ENCODE measurements at places on chromosomes 6 and 20. TPM values are rescaled to one million over a fixed set of nuclear protein-coding genes. Genes with fewer than 3 reads are reported as not detected.
A peak's percentile ranks its signal among the peaks of the same experiment; 100 is the strongest.

DNA sequence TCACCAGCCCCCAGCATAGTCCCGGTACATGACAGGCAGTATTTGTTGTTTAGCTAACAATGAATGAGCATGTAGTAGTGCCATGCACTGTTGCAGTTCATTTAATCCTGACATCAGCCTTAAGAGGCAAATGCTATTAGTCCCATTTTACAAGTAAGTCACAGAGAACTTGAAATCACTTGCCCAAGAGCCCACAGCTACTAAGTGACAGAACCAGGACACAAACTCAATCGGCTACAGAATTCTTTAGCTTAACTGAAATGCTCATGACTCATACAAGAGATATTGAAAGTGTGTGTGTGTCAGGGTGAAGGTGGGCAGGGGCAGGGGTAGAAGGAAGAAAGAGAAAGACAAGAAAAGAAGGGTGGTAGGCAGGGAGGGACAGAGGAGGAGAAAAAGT is 52.7 kb downstream of the UNC5CL start:
- H3K36me3 ChIP-seq, result no peaks in the 10 kb centered on the region
- no peak overlapping the region for H3K27ac ChIP-seq
- no peak overlapping the region for H3K4me3 ChIP-seq
- H3K4me1 ChIP-seq, result no peaks in the 10 kb centered on the region
- no peak for DNase-seq

Gene ZSCAN31
- 1.6 TPM for total RNA-seq

- DNase-seq, result no peak
- no peak overlapping the region for H3K27ac ChIP-seq
- peaks cover 5% of the 10 kb centered on the region for H3K27me3 ChIP-seq
Observed at GRCh38 chr6:6131492-6132109, 124.9 kb upstream of the NRN1 start.

GRCh38 chr6:121925024-121925423 is 474.4 kb upstream of the HSF2 start:
- no peaks in the 10 kb centered on the region for H3K27me3 ChIP-seq
- no peak overlapping the region for H3K4me3 ChIP-seq
- H3K4me1 ChIP-seq, result peaks cover 3% of the 10 kb centered on the region
- no peak overlapping the region for H3K27ac ChIP-seq
- no peaks in the 10 kb centered on the region for H3K36me3 ChIP-seq

GRCh38 chr6:10528158-10528981 is 7.2 kb downstream of the GCNT2 start:
- H3K27me3 ChIP-seq, result no peaks in the 10 kb centered on the region
- DNase-seq, result peak; percentile 37
- H3K4me3 ChIP-seq, result peak overlapping the region; percentile 73
- H3K36me3 ChIP-seq, result no peaks in the 10 kb centered on the region

DNA sequence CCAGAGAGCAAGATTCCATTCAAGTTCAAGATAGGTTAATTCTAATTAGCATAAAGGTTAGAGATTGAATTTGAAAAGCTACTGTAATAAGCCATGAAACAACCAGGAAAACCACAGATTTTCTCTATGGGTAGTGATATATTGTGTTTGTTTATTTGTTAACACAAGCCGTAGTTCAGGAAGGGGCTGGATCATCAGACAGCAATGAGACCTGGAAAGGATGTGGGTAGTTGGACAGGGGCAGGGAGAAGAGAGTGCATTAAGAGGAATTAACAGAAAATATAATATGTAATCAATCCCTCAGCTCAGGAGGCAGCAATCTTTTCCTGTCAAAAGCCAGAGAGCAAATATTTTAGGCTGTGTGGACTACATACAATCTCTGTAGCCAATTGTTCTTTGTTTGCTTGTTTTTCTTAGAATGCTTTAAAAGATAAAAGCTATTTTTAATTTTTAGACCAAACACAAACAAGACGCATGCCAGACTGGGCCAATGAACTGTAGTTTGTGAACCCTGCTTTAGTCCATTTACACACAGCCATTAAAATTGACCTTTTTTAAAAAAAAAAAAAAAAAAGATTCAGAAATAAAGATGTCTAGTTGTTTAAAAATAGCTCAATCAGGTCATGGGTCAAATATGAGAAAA is 398.7 kb upstream of the MARCKS start:
- DNase-seq, result no peak
- no peaks in the 10 kb centered on the region for H3K4me1 ChIP-seq
- H3K4me3 ChIP-seq, result no peak overlapping the region
- H3K36me3 ChIP-seq, result no peaks in the 10 kb centered on the region

GRCh38 chr20:478010-478948 is 15.9 kb upstream of the TBC1D20 start:
- no peak overlapping the region for H3K4me3 ChIP-seq
- peaks cover 12% of the 10 kb centered on the region for H3K4me1 ChIP-seq
- H3K27me3 ChIP-seq, result no peaks in the 10 kb centered on the region
- no peak for DNase-seq
- H3K36me3 ChIP-seq, result peaks cover 11% of the 10 kb centered on the region

Gene NECAB3
- total RNA-seq, result 22.7 TPM

Gene IL20RA
- not detected for total RNA-seq

DNA sequence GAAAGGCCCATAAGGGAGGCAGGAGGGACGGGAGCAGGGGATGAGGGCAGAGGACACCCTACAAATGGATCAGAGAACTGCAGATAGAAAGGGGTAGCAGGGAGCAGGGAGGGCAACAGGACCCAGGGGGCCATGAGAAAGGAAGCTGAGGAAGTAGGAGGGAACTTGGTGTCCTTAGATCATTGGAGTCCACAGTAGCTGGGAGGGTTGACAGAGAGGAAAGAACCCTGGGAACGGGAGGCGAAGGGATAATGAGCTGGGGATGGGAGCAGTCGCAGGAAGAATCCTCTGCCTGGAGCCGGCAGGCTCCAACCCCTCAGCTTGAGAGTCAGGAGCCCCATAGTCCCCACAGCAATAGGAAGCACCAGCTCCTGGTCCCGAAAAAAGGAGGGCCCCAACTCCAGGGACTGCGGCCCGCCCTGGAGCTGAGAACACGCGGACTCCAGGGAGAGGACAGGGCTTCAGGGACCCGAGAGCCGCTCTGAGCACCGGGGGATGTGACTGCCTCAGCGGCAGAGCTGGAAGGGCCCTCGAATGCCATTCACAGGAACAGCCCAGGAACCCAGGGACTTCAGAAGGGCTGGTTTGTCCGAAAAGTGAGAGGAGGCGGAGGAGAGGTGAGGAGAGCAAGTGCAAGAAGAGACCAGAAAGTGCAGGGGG is 32.7 kb downstream of the HLA-A start:
- no peaks in the 10 kb centered on the region for H3K36me3 ChIP-seq
- peaks cover 24% of the 10 kb centered on the region for H3K4me1 ChIP-seq
- no peak for DNase-seq
- H3K27me3 ChIP-seq, result peaks cover 38% of the 10 kb centered on the region

Gene KHDC1L
- total RNA-seq, result not detected

Gene KCNK16
- total RNA-seq, result not detected

Gene NKX2-4
- not detected for total RNA-seq

GRCh38 chr6:29723666-29724588 is 693 bp downstream of the HLA-F start:
- peak overlapping the region; percentile 86 for H3K4me3 ChIP-seq
- peaks cover 61% of the 10 kb centered on the region for H3K4me1 ChIP-seq
- H3K27me3 ChIP-seq, result no peaks in the 10 kb centered on the region
- H3K36me3 ChIP-seq, result peaks cover 50% of the 10 kb centered on the region

DNA sequence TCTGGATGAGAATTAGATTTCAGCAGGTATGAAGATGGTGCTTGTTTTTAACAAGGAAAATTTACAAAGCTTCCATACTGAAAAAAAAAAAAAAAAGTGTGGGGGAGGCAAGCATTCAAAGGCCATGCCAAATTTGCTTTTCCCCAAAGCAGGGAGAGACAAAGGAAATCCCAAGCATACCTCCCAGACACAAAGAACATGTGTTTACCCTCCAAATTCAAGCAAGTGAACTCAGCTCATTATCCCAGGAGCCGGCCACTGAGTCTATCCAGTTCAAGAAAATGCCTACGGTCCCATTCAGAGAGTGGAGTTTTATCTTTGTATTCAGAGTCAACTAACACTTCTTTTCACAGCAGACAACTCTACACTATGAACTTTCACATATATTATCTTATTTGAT is 102.7 kb upstream of the ID4 start:
- H3K36me3 ChIP-seq, result no peaks in the 10 kb centered on the region
- no peak overlapping the region for H3K27ac ChIP-seq
- H3K4me3 ChIP-seq, result no peak overlapping the region
- no peaks in the 10 kb centered on the region for H3K4me1 ChIP-seq
- no peaks in the 10 kb centered on the region for H3K27me3 ChIP-seq

DNA sequence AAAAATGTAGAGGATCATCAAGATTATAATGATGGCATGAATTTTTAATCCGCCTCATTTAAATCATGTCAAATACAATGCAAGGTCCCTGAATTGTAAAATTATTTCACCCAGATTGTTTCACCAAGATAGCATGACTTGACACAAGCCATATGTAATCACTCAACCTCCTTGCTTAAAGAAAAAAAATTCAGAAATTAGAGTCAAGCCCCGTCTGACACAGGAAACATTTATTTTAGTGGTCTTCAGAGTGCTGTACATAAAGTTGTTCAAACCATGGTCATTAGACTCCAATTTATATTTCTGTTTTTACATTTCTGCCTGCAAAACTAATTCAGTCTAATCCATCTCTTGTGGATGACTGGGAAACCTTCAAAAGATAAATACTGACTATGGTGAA is 200.2 kb downstream of the CBLN4 start:
- no peak overlapping the region for H3K27ac ChIP-seq
- H3K4me1 ChIP-seq, result no peaks in the 10 kb centered on the region
- no peak for DNase-seq
- H3K27me3 ChIP-seq, result no peaks in the 10 kb centered on the region
- H3K4me3 ChIP-seq, result no peak overlapping the region

Gene SRSF3
- total RNA-seq, result 390 TPM

Gene EXOC2
- 42.3 TPM for total RNA-seq

GRCh38 chr6:109580519-109580918 is 97.5 kb upstream of the ZBTB24 start:
- DNase-seq, result no peak
- no peak overlapping the region for H3K4me3 ChIP-seq
- H3K36me3 ChIP-seq, result peaks cover 9% of the 10 kb centered on the region
- H3K27me3 ChIP-seq, result no peaks in the 10 kb centered on the region

Gene MMP24
- not detected for total RNA-seq

Gene GPLD1
- 0.29 TPM for total RNA-seq

GRCh38 chr20:23686046-23686750 is 2.6 kb downstream of the CST4 start:
- no peak for DNase-seq
- H3K4me3 ChIP-seq, result no peak overlapping the region
- H3K27me3 ChIP-seq, result peaks cover 3% of the 10 kb centered on the region

Gene IBTK
- total RNA-seq, result 30.7 TPM

GRCh38 chr6:114142258-114142657 is 171.3 kb upstream of the HDAC2 start:
- no peak overlapping the region for H3K4me3 ChIP-seq
- no peaks in the 10 kb centered on the region for H3K36me3 ChIP-seq
- no peak for DNase-seq
- H3K27ac ChIP-seq, result no peak overlapping the region
- peaks cover 8% of the 10 kb centered on the region for H3K27me3 ChIP-seq

GRCh38 chr6:4914420-4915159 is 89.2 kb downstream of the RPP40 start:
- peaks cover 42% of the 10 kb centered on the region for H3K4me1 ChIP-seq
- no peaks in the 10 kb centered on the region for H3K27me3 ChIP-seq
- no peak overlapping the region for H3K4me3 ChIP-seq
- no peak for DNase-seq

DNA sequence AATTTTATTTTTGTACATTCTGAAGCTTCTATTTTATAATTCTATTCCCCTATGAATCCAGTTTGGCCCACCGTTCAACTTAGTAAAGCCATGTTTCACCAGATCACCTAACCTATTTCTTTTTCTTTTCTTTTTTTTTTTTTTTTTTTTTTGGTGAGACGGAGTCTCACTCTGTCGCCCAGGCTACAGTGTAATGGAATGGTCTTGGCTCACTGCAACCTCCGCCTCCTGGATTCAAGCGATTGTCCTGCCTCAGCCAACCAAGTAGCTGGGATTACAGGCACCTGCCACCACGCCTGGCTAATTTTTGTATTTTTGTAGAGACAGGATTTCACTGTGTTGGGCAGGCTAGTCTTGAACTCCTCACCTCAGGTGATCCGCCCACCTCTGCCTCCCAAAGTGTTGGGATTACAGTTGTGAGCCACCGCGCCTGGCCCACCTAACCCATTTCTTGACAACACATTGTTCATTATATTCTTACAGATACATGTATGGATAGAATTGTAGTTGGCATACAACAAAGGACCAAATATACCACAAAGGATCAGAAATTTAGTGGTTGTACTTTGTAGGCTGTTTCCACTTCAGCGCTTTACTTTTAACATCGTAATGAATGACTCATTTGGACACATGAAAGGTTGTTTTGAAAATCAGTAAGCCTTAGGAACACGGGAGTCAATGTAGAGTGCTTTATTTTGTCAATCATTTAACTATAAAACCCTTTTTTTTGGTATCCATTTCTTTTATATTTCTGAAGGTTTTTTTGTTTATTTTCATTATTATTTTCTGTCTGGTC is 63.2 kb downstream of the GJA1 start:
- no peaks in the 10 kb centered on the region for H3K4me1 ChIP-seq
- no peaks in the 10 kb centered on the region for H3K27me3 ChIP-seq
- DNase-seq, result no peak
- H3K4me3 ChIP-seq, result no peak overlapping the region

DNA sequence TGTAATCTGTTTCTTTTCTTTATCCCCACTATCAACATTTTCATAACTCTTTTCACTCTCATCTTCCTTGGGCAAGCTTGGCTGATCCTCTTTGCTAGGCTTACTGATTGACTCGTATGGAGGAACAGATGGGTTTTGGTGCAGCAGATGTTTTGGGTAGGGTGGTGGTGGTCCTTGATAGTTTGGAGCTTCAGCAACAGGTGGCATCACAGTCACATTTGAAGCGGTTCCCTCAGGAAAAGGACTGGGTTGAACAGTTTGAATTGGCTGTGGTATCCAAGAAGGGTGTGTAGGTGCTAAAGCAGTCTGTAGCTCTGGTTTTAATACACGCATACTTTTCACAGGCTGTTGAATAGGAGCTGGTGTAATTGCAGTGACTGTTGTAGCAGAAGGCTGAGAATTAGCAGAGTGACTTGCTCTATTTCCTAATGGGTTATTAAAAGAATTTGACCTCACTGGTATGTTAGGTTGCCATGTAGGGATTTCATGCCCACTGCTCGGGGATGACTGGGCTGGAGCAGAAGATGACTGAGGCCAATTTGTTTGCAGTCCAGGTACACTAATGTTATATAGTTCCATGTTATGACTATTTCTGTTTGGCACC is 34.5 kb downstream of the LATS1 start:
- H3K27ac ChIP-seq, result no peak overlapping the region
- H3K4me1 ChIP-seq, result peaks cover 23% of the 10 kb centered on the region
- H3K27me3 ChIP-seq, result no peaks in the 10 kb centered on the region
- no peak overlapping the region for H3K4me3 ChIP-seq
- peaks cover 23% of the 10 kb centered on the region for H3K36me3 ChIP-seq
- no peak for DNase-seq

DNA sequence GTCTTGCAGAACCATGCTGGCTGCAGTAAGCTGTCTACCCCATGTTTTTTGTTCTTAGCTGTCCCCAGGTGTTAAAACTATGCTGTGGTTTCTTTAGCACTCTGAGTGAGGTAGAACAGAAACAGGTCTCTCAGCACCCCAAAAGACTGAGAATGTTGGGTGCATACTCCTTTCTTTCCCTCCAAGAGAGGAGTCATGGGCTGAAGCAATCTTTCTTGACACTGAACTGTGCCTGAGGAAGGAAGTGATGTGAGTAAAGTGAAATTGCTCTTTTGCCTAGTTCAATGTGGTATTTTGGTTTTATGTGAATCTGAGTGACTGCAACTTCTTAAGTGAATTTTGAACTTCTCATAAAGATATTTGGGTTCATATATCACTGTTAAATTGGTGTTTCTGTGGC is 138.0 kb upstream of the MCHR2 start:
- H3K4me1 ChIP-seq, result no peaks in the 10 kb centered on the region
- no peaks in the 10 kb centered on the region for H3K36me3 ChIP-seq
- no peak for DNase-seq
- no peak overlapping the region for H3K27ac ChIP-seq
